ENCODE measurements at places on chromosomes 11 and 22.
A peak's percentile ranks its signal among the peaks of the same experiment; 100 is the strongest.

- no peak for DNase-seq
These were observed 122.3 kb downstream of the RCN1 start for GRCh38 chr11:32213223-32213622.

GRCh38 chr22:42596336-42596735 is 18.3 kb downstream of the POLDIP3 start:
- DNase-seq: no peak

DNA sequence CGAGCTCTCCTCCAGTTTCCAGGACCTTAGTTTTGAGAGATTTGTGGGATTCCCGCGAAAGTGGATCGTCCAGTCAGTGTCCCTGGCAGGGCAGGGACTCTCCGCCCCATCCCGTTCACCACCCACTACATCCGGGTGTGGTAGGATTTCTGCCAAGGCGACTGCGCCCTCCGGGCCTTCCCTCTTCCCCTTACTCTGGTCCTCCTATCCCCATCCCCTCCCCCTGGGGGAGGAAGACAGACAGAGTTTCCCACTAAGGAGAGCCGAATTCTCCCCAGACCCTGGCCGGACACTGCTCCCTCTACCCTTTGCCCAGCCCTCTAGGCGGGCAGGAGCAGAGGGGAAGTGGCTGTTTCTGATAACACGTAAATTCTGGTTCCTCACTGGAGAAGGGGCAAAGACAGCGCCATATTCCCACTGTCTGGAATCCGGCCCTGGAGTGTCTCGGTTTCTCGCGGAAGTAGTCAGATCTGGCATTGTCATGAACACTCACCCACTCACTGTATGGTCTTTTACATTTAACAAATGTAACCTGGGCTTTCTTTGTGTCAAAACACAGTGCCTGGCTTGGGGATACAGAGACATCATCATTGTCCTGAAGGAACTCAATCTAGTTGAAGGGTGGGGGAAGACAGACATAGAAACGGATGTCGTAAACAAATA is 1.1 kb upstream of the NECTIN1 start:
- DNase-seq: peak; percentile 79

DNA sequence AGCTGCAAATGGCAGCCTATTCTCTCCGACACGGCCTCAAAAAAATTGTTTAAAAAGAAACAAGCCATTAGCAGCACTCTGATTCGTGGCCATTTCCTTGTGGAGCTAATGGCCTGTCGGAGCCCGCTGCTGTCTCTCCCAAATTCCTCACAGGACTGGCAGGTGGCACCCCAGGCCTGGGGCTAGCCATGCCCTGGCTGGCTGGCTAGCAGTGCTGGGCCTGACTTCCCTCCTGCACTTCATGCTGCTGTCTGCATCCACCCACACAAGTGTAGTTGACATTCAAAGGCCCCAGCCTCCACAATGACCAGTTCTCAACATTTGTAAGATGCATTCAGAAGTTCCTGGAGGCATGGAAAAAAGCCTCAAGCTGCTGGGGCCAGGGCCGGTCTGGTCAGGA is 61.5 kb downstream of the SMCO4 start:
- peak; percentile 1 for DNase-seq

- DNase-seq: no peak
These were observed 13.5 kb downstream of the FSHB start for GRCh38 chr11:30244265-30244664.

DNA sequence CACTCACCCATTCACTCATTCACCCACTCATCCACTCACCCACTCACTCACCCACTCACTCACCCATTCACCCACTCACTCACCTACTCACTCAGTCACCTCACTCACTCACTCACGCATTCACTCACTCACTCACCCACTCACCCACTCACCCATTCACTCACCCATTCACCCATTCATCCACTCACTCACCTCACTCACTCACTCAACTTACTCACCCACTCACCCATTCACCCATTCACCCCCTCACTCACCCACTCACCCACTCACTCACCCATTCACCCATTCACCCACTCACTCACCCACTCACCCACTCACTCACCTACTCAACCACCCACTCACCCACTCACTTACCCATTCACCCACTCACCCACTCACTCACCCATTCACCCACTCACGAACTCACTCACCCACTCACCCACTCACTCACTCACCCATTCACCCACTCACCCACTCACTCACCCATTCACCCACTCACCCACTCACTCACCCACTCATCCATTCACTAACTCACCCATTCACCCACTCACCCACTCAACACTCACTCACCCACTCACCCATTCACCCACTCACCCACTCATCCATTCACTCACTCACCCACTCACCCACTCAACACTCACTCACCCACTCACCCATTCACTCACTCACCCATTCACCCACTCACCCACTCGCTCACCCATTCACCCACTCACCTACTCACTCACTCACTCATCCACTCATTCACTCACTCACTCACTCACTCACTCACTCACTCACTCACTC is 13.7 kb downstream of the MUC5AC start:
- no peak for DNase-seq

DNA sequence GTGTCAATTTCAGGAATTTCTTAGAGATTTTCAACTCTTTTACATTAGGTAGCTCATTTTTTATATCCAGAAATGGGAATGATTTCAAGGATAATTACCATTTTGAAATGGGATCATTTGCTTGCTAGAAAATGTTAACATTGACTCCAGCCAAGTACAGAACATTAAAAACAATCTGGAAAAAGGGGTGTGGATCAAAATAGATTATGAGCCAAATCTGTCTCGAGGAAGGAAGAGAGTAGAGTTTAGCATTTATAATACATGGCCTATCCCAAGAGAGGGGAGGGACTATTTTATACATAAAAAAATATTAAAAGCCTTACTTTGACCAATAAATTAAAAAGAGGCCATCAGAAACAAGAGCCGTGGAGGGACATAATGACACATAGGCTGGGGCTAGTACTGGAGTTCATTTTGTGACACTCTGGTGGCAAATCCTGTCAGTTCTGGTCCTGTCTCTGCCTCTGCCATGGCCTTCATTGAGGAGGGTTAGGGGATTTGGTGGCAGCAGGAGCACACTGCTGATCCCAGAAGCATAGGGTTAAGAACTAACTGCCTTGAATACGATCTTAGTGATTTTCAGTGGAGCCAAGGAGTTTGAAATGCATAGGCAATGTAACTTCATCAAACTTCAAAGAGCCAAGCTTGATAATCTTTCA is 20.4 kb downstream of the PPP6R3 start:
- DNase-seq: no peak

- no peak for DNase-seq
These were observed 17.7 kb downstream of the ARRB1 start for GRCh38 chr11:75333807-75334140.

DNA sequence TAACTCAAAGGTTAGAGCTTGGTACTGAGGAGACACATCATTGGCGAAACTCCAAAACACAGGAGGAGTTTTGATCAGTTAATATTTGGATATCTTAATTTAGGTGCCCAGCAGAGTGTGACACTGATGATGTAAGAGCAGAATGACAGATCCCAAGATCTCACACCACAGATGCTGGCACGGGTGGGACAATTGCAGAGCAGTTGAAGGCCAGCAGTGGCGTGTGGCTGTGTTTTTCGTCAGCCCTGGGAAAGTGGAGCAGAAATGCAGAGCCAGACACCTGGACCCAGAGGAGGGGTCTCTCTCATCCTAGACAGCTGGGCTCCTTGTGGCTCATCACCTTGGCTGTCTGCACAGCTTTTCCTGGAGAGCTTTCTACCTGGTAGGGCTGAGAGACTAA is 59.7 kb upstream of the CTTN start:
- no peak for DNase-seq
